ENCODE measurements at places on chromosomes 4 and X.

DNA sequence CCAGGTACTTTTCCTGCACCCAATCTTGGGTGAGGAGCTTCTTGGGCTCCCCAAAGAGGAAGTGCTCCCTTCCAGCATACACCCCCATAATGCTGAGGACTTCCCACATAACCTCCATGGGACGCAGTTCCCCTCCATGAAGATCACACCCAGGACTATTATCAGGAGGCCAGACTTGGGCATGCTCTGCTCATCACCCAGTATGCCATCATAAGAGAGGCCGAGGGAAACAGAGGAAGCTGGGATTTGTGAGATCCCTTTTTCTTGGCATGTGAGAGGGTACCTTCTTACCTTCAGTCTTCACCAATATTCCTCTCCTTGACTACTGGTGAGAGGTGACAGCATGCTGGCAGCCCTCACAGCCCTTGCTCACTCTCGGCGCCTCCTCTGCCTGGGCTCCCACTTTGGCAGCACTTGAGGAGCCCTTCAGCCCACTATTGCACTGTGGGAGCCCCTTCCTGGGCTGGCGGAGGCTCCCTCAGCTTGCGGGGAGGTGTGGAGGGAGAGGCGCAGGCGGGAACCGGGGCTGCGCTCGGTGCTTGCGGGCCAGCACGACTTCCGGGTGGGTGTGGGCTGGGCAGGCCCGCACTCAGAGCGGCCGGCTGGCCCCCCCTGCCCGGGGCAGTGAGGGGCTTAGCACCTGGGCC lies 15.7 kb upstream of the HSFX1 start:
- no peak for DNase-seq

GRCh38 chr4:26235500-26235899 lies 85.3 kb upstream of the RBPJ start:
- DNase-seq: no peak

- DNase-seq: no peak
These were observed 449.3 kb downstream of the IL15 start for GRCh38 chr4:142085513-142086292.

DNA sequence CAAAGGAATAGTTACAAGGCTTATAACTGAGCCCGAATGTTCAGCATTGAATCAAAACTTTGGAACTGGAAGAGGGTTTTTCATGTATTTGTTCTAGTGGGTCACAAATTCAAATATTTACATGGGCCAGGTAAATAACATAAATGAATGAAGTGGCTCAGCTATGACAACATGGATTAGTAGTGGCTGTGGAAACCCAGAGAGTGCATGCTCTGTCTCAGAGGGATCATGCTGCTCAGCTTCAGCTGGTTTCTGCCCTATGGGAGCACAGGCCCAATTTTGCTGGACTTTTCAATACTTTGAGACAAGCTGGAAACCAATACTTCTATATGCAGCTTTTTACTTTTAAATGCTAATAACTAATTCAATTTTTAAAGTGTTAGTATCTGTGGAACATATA lies 394.0 kb upstream of the TEX13C start:
- DNase-seq: no peak

DNA sequence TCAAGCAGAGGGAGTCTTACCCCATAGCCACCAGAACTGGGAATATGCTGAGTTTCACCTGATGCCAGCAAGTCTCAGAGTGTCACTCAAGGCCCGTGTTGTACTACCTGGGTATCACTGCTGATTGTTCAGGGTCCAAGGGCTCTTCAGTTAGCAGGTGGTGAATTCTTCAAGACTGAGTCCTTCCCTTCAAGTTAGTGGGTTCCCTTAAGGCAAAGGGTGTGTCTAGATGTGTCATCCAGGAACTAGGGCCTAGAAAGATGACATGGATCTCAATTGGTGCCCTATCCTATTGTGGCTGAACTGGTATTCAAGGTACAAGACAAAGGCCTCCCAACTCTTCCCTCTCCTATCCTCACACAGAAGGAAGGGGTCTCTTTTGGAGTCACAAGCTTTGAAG lies 159.9 kb upstream of the DIPK2B start:
- no peak for DNase-seq

DNA sequence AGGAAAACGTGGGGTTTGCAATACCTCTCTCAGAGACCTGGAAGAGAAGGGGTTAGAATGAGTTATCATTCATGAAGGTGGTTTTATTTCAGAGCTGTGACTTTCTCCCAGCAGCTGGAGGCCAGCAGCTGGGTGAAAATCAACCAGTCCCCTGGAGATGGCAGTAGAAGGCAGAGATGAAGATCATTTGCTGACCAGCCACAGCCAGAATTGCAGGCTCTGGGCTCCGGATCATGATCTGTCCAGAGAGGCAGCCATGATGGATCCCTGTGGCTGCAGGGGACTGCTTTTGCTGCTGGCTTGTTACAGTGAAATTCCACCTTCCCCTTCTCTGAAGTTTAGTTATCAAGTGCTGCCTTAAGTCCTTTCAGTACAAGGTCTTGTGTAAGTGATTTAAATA lies 46.9 kb upstream of the TAB3 start:
- DNase-seq: no peak

All from anterior cingulate cortex (tissue), 58 donors.